Sciatic nerve (tissue), 2 donors: ENCODE measurements at places on chromosomes 3 and 15.
A peak's percentile ranks its signal among the peaks of the same experiment; 100 is the strongest.

DNA sequence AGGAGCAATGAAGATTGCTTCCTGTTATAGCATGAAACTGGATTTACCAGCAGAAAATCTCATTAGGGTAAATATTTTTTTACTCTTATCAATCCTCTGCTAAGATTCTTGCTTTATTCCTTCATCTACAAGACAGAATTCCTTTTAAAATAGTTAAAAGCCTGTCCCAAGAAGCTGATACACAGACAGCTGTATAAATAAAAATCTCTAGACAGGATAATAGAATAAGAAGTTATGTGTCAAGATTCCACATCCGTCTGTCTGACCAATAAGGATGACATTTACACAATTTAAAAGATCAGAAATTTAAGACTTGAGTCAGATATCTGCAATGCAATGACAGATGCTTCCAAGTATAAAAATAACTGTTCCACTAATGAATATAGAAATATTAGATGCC is 57.6 kb downstream of the SSR3 start:
- no peak for DNase-seq

DNA sequence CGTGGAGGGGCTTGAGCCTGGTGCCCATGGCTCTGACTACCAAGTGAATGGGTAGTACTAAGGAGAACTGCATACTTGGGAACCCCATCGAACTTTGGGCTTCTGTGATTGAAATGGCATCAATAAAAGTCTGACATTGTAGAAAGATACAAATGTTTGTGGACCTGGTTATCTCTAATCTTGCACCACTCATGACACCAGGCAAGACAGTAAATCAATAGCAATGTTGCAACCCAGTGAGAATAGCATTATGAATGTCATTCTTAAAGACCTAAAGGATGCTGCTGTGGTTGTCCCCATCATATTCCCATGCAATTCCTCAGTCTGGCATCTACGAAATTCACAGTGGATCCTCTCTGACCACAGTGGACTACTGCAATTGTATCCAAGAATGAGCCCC is 233.6 kb upstream of the LYSMD4 start:
- no peak for DNase-seq

- DNase-seq = no peak
These were observed 33.4 kb downstream of the SPINK8 start for GRCh38 chr3:48299746-48300712.

DNA sequence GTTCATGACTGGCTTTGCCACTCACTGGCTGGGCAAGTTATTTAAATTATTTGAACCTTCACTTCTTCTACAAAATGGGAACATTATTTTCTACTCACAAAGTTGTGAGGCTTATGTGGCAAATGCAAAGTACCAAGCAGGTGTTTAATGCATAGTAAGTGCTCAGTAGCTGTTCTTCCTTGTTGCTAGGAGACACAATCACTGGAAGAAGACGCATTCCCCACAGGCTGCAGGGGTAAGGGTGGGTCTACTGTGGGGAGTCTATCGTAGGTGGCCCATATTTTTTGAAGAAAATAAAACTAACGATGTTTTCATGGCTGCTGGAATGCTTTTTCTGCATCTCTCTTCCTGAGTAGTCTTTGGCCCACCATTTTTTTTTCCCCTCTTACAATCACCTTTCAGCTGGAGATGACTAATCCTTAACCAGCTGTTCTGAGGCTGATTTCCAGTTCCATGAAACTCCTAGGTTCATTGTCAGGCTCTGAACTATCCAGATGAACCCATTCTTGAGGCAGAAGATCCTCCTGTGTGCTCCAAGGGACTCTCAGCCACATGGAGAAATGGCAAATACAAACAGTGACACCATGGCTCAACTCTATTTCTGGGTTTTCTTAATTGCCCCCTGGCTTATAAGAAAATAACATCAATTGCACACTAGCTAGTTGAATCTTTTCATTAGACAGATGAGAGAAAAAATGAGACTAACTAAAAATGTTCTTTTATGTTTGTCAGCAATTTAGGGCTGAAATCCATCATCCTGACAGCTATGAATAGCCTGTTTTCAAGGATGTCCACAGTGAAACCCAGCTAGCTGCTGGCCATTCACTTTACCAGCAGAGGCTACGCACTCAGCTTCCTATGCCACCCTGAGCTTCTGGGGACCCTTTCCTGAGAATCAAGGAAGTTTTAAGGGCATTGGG is 108.3 kb upstream of the ETV5 start:
- DNase-seq = no peak

- DNase-seq = peak; percentile 66
These were observed 46.9 kb upstream of the NEDD4 start for GRCh38 chr15:56040081-56041035.

- peak; percentile 49 for DNase-seq
These were observed 39.1 kb downstream of the ABTB1 start for GRCh38 chr3:127711896-127712295.

DNA sequence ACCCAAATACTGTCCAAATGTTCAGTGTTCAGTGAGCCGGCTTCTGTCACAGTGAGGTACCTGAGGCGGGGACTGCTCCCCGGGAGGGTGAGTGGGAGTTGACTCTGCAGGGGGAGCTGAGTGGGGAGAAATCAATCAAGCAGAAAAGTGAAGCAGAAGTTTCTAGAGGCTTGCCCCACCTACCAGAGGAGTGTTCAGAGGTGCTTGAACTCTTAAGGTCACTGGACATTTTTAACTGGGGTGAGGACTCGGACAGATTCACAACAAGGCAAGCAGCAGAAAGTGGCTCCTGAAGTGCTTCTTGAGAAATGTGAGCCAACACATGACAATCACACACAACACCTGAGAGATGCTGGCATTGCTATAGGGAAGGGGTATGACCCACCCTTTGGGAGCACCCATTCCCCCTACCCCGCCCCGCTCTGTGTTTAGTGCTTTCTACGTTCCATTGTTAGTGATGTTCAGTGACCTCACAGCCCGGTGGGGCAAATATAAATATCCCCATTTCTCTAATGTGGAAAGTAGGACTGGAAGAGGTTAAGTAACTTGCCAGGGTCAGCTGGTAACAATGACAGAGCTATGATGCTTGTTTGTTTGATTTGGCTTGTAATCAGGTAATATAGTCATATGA is 48.6 kb upstream of the AKAP13 start:
- no peak for DNase-seq

- DNase-seq = no peak
These were observed 77.9 kb upstream of the C2CD4B start for GRCh38 chr15:62242999-62243398.

DNA sequence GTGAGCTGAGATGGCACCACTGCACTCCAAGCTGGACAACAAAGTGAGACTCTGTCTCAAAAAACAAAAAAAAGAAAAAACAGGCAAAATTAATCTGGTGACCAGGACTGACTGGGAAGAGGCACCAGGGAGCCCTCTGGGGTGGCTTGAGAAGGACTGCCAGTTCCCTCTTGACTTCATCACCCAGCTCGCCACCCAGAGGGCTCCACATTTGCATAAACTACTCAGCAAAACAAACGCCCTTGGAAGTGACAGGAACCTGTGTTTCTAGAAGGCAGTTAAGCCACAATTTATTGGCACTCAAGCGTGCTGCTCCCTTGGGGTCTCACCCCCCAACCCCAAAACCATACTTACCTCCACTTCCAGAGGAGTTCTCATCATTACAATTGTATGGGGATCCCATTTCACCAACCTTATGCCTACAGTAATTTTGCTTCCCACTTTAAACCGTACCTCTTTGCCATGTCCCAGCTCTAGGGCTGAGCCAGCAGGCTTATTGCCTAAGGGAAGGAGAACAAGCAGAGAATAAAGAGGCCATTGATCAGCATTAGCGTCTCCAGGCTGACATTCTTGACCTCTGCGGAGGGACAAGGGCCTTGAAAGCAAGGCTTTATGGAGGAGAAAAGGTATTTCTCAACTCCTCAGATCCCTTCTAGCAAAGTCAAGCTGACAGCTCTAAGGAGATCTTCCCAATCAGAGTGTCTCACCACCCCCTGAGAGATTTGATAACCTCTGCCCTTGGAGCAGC is 357.4 kb downstream of the SHQ1 start:
- no peak for DNase-seq

DNA sequence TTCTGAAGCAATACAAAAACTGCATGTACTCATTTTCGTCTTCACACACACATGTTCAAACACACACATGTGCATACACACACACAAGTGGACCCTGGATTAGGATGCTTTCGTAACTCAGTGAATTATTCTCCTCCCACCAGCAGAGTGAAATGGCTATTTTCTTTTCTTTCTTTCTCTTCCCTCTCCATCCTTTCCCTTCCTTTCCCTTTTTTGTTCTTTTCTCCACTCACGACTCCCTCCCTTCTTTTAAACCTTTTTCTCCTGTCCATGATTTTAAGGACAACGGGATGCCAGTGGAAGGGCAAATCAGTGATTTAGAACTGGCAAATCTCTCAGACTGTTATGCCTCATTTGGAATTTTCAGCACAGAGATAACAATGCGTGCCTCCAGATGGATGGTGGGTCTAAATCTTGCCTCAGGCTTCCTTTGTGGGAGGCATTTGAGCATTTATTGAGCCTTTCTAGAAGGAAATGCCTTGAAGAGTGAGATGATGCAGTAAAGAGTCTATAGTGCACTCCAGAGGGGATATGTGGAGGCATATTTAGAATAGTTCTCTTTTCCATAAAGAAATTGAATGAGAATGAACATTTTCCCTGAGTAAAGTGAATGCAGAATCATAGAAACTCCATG is 130.4 kb upstream of the SLC7A14 start:
- no peak for DNase-seq

GRCh38 chr3:55923207-55923606 is 436.1 kb upstream of the WNT5A start:
- no peak for DNase-seq
